ENCODE measurements at places on chromosomes 2 and 18.

GRCh38 chr2:118221536-118222272 is 133.4 kb downstream of the INSIG2 start:
- H3K27me3 ChIP-seq = peaks cover 72% of the 10 kb centered on the region
- DNase-seq = peak; percentile 54
- no peak overlapping the region for H3K27ac ChIP-seq
- H3K36me3 ChIP-seq = no peaks in the 10 kb centered on the region
- no peak overlapping the region for H3K4me3 ChIP-seq

DNA sequence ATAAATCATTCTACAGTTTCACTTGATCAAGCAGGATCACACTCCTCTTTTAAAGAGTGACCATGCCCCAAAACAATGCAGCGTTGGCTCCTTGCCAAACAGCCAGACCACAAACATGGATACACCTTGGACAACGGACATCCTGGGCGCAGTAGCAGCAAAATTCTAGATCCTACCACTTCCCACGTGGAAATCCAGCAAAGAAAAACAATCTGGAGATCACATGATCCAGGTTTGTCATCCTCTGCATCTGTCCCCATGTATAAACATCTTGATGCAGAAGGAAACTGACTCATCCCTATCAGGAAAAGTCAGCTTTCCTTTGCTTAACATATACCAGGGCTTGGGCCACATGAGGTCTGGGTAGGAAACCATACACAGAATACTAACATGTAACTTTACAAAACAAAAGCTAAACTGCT is 53.1 kb downstream of the ZNF521 start:
- H3K36me3 ChIP-seq = peaks cover 15% of the 10 kb centered on the region
- H3K4me1 ChIP-seq = peaks cover 10% of the 10 kb centered on the region
- H3K27me3 ChIP-seq = no peaks in the 10 kb centered on the region
- no peak overlapping the region for H3K4me3 ChIP-seq

DNA sequence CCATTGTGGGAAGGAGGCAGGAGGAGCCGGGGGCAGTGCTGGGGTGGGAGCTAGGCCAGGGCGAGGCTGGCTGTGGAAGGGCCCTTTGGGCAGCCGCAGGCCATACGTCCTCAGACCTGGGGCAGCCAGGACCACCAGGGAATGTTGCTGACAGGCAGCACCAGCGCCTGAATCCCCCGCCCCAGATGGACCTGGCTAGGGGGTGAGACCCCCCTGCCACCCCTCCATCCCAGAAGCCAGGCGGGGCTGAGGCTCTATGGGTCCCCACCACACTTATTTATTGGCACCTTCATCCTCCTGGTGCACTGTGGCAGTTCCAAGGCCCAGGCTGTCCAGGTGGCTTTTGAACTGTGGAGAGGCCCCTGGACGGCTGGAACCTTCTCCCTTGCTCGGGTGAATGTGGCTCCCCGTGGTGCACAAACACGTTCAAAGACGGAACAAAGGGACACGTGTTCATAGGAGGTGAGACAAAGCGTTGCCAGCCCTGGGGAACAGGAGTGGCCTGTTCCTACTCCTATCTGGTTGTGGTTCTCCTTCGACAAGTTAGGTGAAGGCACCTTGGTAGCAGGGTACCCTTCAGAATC is 35.1 kb downstream of the RAMP1 start:
- H3K27me3 ChIP-seq = no peaks in the 10 kb centered on the region
- H3K27ac ChIP-seq = no peak overlapping the region
- H3K4me3 ChIP-seq = no peak overlapping the region

DNA sequence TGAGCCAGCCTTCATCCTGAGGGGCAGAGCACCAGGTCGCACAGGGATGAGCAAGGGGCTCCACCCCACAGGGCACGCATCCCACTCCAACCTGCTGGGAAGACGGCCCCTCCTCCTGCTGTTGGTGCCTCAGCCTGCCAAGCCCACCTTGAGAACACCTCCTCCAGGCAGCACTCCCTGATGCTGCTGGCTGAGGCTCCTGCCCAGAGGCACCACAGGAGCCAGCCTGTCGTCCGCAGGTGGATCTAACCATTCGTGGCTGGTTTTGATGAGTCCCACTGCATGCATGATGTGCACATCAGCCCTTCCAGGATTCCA is 58.4 kb downstream of the BIN1 start:
- H3K36me3 ChIP-seq = peaks cover 1% of the 10 kb centered on the region
- no peaks in the 10 kb centered on the region for H3K27me3 ChIP-seq
- H3K4me3 ChIP-seq = no peak overlapping the region
- peaks cover 2% of the 10 kb centered on the region for H3K4me1 ChIP-seq
- no peak overlapping the region for H3K27ac ChIP-seq

DNA sequence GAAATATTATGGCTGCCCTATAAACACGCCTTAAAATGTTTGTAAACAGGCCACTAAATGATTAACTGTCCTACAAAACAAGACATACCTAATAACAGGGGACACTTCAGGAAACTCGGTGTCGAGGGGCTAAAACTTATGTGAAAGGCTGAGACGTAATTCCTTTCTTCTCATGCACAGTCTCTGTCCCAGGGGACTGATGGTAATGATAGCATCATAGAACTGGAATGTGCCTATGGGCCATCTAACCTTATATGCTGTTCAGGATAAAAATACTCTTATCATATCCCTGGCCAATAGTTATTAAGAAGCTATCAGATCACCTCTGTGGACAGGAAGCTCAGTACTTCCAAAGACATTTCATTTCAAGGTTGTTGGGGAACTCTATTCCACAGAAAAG is 252.6 kb upstream of the RASGRP3 start:
- H3K27me3 ChIP-seq = no peaks in the 10 kb centered on the region
- no peak for DNase-seq
- H3K36me3 ChIP-seq = peaks cover 14% of the 10 kb centered on the region
- H3K27ac ChIP-seq = no peak overlapping the region
- H3K4me3 ChIP-seq = no peak overlapping the region

GRCh38 chr2:237754182-237754581 is 44.4 kb upstream of the RBM44 start:
- no peak for DNase-seq
- H3K27ac ChIP-seq = peak overlapping the region; percentile 71
- H3K36me3 ChIP-seq = peaks cover 51% of the 10 kb centered on the region
- no peaks in the 10 kb centered on the region for H3K27me3 ChIP-seq

DNA sequence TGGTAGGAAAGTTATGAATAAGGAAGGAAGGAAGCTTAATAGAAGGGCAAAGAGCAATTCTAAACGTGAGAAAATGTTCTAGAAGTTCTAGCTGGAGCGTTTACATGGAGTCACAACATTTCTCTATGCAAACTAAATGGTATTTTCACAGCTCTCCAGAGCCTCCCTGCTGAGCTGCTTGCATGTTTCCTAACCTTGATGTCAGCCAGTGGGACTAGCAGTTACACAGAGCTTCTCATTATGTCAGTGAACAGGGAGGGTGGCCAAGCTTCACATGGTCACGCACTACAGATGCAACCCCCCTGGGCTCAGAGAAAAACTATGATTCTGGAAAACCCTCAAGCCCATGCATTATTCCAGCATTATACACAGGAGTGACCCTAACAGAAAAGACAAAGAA is 153.4 kb upstream of the CCDC150 start:
- H3K4me3 ChIP-seq = no peak overlapping the region
- no peak overlapping the region for H3K27ac ChIP-seq
- no peak for DNase-seq
- H3K27me3 ChIP-seq = no peaks in the 10 kb centered on the region

DNA sequence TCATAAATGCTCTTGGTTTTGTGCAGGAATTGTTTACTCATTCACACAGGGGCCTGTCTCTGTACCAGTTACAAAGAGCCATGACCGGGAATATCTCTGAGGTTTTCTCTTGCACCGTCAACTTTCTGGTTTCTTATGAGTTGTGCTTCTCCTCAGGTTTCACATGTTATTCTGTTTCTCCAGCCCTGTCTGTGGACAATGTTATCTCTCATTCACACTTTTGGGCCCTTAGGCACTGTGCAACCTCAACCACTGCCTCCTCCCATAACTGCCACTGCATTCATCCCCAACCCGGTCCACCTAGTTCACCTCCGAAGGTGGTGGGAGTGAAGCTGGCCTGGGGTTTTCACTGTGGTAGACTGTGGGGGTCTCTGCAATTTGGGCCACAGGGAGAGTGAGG is 22.5 kb upstream of the NEDD4L start:
- no peaks in the 10 kb centered on the region for H3K36me3 ChIP-seq
- no peak overlapping the region for H3K4me3 ChIP-seq
- no peak for DNase-seq

- H3K4me1 ChIP-seq = peaks cover 4% of the 10 kb centered on the region
- peak; percentile 45 for DNase-seq
- H3K27ac ChIP-seq = no peak overlapping the region
- H3K27me3 ChIP-seq = peaks cover 18% of the 10 kb centered on the region
Observed at GRCh38 chr2:241064008-241064801, 37.9 kb downstream of the MTERF4 start.

DNA sequence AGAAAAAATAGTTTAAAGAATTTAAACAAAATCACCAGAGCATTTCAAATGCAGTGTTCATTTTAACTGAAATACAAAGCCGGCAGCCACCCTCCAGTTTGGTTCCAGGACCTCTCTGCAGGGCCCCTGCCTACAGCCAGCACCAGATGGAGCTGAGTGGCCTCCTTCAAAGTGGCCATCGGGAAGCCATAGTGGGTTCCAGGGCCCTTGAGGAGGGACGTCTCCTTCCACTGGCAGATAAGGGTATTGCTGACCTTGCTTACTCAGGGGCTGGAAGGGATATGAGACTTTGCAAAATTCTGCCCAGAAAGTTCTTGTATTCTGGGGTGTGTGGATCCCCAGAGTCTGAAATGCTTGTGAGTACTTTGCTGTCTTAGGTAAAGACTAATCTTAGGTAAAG is 205.2 kb upstream of the APCDD1 start:
- H3K36me3 ChIP-seq = no peaks in the 10 kb centered on the region
- no peak for DNase-seq
- H3K27me3 ChIP-seq = no peaks in the 10 kb centered on the region
- no peak overlapping the region for H3K4me3 ChIP-seq
- peaks cover 31% of the 10 kb centered on the region for H3K4me1 ChIP-seq

Data from mesothelial cell of epicardium (in vitro differentiated cells).